ENCODE measurements at places on chromosomes 5 and 9.
A peak's percentile ranks its signal among the peaks of the same experiment; 100 is the strongest.

- no peak for DNase-seq
Measured at GRCh38 chr5:179413086-179413690, 67.9 kb upstream of the ADAMTS2 start.

GRCh38 chr5:155952486-155953089 lies 374.4 kb upstream of the SGCD start:
- no peak for DNase-seq

DNA sequence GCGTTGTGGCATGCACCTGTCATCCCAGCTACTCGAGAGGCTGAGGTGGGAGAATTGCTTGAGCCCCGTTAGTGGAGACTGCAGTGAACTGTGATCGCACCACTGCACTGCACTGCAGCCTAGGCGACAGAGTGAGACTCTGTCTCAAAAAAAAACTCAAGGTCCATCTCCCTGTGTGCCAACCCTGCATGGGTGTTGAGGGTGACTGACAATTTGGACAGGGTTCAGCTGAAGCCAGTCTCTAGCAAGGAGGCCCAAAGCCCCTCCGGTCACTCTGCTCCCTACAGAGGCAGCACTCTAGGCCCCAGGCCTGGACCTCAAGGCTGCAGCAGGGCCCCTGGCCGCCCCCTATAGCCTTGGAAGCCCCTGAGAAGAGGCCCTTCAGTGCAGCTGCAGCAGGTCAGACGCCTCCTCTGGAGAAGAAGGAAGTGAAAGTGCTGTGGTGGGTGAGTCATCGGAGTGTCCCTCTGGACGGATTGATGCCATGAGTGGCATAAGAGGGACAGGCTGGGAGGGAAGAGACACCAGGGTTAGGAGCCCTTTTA lies 39.2 kb upstream of the NEK6 start:
- no peak for DNase-seq

DNA sequence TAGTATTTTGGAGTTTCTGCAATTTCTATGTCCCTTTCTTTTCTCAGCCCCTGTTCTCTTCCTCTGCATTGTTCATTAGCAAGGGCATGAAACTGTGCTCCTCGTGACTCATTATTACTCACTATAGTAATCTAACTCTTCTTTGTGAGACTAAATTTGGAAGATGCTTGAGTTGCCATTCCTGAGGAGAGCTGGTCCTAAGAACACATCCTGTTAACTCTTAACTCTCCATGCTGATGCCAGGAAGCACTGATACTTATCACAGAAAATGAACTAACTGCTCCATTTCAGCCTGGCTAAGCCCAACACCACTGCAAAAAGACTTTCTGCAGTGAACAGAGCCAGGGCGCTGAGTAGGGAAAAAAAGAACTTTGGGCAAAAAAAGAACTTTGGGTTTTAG lies 10.6 kb upstream of the CSNK1A1 start:
- DNase-seq: no peak

- DNase-seq: no peak
Measured at GRCh38 chr9:84501587-84501986, 161.0 kb upstream of the SLC28A3 start.

DNA sequence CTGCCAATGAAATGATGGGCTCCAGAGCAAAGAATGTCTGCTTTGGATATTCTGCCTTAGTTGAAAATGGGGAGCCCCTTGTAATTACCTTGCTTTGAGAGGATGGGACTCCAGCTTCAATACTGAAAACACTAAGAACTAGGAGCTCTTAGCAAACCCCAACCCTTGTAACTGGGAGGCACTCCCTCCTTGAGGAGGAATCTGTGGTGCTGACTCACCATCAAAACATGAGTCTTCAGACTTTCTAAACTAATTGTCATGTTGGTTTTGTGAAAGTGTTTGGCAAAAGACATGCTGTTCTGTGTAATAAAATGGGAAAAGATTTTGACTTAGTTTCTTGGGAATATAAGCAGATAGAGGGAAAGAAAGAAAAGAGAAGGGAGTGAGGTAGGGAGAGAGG lies 91.9 kb upstream of the PTPRD start:
- no peak for DNase-seq

- peak; percentile 67 for DNase-seq
Measured at GRCh38 chr9:13427587-13427986, 148.1 kb upstream of the MPDZ start.

DNA sequence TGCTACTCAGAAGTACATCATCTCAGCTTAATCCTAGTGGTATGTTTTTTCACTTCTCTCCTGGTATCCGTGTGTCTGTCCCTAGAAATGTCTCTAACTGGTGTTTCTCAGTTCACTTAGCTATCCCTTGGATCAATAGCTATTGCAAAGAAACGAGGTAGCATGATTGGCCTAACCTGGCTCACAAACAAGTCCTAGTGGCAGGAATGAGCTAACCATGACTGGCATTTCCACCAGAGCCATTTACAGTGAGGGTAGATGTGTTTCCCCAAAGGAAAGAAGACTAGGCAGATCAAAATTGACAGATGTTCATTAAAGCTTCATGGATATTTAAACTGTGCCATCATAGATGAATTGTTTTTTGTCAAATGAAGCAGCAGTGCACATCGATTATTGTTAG lies 82.5 kb downstream of the PALM2AKAP2 start:
- DNase-seq: no peak

DNA sequence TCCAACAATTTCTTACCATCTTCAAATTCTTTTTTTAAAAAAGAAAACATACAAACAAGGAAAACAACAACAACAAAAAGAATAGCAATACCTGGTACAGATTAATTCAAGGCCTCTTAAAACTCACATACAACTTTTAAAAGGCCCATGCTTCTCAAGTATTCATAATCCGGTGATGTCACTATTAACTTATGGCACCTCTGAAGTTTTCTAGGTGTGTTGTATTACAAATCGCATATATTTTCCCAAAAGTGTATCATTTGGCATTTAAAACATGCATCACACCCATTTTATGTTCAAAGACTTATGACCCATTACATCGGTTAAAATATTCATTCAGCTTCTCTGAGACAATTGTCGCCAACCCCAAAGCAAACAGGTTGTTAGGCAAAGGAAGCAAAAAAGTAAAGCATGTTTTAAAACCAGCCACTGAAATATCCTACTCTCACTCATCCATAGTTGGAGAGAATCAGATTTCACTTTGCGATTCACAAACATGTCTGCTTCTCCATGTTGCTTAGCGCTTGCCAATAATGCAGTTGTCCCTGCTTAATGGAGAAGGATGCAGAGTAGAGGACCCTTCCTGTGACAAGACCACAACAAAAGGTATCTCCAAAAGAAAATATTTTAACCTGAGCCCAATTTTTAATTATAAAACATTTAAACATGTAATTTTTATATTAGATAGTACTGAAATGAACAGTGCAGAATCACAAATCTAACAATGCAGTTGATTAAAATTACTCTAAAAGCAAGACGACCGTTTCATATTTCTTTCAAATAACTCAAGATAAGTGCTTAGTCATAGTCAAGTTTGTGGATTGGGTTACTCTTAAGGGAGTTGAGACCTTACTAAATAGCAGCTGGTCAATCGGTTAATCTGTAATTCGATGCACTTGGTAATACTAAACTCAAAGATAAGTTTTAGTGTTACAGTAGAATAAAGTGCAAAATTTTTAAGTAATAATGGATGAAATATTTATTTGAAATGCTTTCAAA lies 1.6 kb downstream of the SKP1 start:
- DNase-seq: no peak

DNA sequence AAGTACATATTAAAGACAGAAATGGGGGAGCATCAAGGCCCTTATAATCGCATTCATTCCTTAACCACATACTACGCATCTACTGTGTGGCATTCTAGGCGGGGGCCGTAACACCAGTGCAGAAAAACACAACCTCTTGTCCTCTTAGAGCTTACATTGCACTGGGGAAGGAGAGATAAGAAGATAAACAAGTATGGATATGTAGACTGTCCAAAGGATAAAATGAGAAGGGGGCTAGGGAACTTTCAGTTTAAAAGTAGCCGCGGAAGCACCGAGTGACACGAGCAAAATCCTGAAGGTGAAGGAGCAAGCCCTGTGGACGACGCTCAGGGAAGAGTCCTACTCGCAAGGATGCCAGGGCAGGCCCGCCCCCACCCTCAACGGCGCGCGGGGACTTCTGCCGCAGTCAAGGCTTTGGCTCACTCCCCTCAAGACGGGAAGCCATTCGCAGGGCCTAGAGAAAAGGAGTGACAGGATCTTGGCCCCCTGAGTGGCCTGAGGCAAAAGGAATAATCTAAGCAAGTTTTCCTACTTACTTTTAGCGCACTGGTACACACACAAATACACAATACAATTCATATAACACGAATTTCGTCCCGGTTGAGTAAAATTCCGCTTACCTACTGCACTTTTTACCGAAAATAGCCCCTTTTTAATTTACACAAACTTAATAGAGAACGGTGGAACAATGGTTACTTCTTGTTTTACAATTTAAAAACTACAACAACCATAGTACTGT lies 1.3 kb upstream of the NIPBL start:
- peak; percentile 32 for DNase-seq

- no peak for DNase-seq
Measured at GRCh38 chr9:37995961-37996818, 72.8 kb downstream of the SHB start.

- DNase-seq: peak; percentile 57
Measured at GRCh38 chr9:27348785-27349697, 52.1 kb upstream of the EQTN start.

DNA sequence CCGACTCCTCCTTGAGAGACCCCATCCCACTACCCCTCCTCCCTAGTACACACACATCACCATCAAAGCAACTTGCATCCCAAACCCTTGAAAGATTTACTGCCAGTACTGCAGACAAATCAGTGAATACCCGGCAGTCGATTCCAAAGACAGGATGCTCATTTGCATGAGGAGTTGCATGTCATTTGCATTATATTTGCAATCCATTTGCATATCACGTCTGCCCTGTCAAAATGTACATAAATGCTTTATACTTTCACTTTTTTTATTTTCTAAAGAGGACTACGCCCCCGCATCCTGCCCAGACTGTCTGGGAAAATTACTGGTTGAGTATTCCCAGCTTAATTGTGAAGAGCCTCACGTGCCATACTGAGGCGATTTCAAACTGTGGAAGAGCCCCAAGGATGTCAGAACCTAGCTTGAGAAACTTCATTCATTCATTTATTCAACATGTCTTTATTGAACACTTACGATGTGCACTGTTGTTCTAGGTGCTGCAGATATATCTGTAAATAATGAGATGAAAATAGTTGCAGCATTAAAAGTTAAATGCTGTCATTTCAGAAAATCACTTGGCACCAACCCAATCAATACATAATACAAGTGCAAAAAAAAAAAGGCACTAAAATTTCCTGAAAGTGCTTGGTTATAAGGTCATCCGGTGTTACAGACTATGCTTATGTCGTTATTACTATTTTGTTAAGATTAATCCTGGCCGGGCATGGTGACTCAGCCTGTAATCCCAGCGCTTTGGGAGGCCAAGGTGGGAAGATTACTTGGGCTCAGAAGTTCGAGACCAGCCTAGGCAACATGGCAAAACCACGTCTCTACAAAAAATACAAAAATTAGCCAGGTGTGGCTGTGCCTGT lies 17.2 kb upstream of the SIL1 start:
- DNase-seq: no peak

GRCh38 chr9:134738869-134739659 lies 97.5 kb downstream of the COL5A1 start:
- DNase-seq: peak; percentile 67

- DNase-seq: no peak
Measured at GRCh38 chr5:126359884-126360283, 63.3 kb upstream of the GRAMD2B start.

DNA sequence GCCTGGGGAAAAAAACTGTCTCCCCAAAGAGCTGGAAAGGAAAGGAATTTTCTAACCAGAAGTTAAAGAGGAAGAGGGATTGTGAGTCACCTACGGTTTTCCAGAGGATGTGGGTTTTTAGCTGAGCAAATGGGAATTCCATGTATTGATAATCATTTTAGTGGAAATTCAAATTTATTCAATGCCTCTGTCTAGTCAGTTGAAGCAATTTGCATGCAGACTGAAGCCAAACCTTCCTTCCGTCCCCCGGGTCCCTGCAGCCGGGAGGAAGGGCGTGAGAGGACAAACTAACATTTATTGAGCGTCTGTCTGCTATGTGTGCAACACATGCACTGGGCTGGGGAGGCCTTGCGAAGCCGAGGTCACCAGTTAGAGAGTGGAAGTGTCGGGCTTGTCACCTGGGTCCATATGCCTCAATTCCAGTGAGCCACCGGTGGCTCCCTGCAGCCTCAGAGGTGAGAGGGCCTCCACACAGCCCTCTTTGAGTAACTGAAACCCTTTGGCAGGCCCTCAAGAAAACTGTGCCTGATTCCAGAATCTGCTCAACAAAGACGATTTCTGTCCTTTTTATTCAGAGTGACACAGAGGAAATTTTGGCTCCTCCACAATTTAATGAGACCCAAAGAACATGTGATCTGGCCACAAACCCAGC lies 70.3 kb downstream of the COL27A1 start:
- no peak for DNase-seq

DNA sequence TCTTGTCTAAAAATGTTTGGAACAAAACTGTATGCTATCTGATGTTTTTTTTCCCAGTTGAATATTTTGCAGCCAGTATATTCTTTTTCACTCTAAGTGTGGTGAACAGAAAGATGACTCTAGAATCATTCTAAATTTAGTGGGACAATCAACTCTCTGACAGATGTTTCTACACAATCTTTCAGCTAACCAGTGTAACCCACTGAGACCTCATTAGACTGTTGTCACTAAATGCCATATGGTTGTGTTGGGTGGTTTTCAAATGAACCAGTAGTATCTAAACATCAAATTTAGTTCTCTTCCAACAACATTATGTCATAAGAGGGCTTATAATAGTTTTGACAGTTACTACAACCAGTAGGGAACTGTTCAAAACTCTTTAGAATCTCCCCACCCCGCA lies 129.6 kb upstream of the PRLR start:
- DNase-seq: no peak

GRCh38 chr5:5676218-5676617 lies 253.7 kb downstream of the ICE1 start:
- DNase-seq: no peak

DNA sequence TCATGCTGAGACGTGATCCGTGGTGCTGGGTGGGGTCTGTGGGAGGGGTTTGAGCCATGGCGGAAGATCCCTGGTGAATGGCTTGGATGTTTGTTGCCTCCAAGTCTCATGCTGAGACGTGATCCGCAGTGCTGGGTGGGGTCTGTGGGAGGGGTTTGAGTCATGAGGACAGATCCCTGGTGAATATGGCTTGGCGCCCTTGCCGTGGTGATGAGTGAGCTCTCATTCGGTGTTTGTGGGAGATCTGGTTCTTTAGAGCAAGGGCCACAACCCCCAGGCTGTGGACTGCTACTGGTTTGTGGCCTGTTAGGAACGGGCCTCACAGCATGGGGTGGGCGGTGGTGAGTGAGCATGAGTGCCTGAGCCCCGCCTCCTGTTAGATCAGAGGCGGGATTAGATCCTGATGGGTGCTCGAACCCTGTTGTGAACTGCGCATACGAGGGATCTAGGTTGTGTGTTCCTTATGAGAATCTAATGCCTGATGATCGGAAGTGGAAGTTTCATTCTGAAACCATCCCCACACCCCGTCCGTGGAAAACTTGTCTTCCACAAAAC lies 31.2 kb downstream of the NKD2 start:
- no peak for DNase-seq

GRCh38 chr5:4373051-4373820 lies 766.9 kb upstream of the ADAMTS16 start:
- no peak for DNase-seq

- DNase-seq: no peak
Measured at GRCh38 chr5:41921874-41922273, 3.2 kb upstream of the FBXO4 start.

Data from NCI-H345 (cell line).